ENCODE measurements at places on chromosomes 6 and 20.

- no peak for DNase-seq
Measured at GRCh38 chr20:50618537-50618936, 72.8 kb downstream of the RIPOR3 start.

GRCh38 chr20:16020971-16021370 is 552.3 kb downstream of the KIF16B start:
- DNase-seq: no peak

DNA sequence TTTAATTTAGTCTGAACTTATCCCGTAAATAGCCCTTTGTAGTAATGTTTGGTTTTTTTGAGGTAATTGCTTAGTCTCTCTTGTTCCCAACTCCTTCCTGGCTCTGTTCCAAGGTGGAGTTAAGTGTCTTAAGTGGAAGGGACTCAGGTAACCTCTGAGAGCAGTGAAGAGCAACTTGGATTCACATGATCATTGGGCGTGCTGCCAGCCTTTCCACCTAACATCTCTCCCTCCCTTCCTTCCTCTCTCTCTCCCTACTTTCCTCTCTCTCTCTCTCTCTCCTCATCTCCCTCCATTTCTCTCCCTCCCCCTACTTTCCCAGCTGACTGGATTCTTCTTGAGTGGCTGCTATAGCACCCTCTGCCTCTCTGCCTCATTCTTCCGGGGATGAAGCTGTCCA is 232.9 kb upstream of the SASH1 start:
- no peak for DNase-seq

DNA sequence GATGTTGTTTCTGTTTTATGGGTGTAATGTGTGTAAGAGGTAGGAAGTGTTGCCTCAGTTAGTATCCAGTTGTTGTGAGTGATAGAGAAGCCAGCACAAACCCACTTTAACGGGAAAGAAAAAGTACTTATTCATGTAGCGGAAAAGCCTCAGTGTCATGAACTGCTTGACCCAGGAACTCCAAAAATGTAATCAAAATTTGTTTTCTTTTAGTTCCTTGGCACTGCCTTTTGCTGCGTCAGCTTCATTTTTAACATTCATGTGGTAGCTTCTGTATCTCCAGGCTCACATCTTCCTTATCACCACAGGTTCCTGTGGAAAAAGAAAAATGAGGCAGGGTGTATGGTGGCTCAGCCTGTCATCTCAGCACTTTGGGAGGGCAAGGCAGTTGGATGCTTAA is 46.4 kb upstream of the CCDC28A start:
- DNase-seq: no peak

DNA sequence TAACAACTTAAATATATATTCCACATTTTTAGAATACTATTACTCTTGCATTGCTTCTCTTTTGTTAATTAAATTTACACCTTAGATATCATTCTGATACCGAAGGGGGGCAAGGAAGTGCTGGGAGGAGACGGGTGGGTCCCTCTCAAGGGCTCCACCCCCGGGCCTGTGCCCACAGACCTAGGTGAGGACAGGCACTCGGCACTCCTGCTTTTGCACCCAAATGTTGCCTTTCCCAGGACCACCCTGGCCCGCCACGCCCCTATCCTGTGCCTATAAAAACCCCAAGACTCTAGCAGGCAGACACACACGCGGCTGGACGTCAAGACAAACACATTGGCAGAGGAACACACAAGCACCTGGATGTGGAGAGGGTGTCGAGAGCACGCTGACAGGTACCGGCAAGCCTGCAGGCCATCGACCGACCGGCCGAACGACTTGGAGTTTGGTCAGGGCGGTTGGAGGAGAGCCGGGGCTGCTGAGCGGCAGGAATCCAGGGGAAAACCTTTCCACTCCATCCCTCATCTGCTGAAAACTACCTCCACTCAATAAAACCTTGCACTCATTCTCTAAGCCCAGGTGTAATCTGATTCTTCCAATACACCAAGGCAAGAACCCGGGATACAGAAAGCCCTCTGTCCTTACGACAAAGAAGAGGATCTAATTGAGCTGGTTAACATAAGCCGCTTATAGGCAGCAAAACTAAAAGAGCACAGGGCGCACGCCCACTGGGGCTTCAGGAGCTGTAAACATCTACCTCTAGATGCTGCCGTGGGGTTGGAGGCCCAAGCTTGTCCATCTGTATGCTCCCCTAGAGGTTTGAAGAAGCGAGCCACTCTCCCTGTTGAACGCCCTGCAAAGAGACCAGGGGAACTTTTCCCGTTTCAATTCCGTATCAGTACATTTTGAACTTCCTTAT is 197.4 kb upstream of the PRSS16 start:
- no peak for DNase-seq

DNA sequence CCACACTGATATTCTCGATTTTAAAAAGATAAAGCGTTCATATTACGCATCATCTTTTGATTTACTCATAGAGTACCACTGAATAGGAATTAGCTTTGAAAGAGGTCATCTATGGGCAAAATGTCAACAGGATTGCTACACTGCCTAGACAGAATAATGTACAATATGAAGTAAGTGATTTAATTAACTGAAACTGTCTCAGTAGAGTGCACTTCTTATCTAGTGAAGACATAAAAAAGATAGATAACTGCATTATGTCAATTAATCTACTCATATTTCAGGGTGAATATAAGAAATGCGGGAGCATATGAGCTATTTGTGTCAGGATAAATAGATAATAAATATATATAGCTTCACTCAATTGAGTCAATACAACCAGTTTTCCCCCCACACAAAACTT is 723.9 kb downstream of the EYS start:
- DNase-seq: no peak

DNA sequence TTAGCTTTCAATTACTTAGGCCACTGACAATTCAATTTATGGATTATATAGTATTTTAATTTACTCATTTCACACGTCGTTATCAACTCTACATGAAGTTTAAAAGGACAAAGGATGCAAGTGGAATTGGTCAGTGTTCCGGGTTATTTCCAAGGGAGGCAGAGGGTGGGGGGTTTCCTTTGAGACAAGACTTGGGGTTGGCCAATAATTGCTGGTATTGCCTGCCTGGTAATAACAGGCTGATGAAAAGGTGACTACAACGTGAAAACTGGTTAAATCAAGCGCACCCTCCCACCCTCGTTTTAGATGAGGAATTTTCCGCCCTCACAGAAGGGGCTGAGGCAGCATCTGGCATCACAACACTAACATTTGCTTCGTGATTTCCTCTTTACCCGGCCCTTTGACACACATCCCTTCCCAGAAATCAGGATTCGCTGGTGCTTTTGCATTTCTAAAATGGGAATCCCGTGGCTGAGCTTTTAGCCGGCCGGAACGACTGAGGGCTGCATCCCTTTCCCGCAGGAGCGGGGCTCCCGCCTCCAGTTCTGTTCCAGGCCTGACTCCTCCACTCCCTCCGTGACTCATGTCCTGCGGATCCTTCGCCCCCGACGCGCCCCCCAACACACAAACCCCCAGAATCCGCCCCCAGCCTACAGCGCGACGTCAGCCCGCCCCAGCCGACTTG is 999 bp upstream of the PIM1 start:
- no peak for DNase-seq

- no peak for DNase-seq
Measured at GRCh38 chr6:169248521-169248971, 5.1 kb downstream of the THBS2 start.

GRCh38 chr6:53360093-53360912 is 11.6 kb upstream of the ELOVL5 start:
- DNase-seq: no peak

DNA sequence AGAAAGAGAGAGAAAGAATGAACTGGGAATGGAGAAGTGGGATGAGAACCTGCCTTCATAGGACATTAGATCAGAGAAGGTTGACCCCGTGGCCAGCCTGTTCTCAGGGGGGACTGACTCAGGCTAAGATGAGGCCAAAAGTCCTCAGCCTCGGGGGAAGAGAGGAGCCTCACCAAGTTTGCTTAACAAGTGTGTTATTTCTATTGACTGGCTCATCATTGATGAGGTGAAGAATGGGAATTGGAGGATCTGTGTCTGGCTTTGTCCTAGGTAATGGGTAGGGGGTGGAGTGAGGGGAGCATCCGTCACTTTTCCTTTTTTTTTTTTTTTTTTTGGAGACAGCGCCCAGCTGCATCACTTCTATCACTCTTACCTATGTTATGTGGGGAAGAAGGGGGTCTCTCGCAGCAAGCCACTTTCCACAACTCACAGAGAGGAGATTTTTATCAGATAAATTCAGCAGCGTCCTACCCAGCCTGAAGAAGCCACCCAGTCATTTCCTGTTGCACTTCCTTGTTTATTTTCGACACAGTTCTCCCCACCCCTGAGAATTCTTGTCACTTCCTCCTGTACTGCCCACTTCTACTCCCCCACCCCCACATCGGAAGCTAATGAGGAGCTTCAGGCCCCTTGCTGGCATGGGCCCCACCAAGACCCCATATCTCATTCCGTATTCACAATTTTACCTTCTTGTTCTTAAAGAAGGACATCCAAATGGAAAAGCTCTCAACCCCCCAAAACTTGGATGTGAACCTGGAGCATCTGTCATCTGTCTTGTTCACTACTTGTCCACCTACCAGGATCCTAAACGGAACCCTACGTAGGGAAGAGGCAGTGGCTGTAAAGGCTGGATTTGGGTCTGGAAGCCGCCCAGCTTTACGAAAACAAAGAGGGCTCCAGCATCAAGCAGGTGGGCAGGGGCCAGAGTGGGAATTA is 2.8 kb upstream of the RNASET2 start:
- DNase-seq: no peak

GRCh38 chr6:100482698-100483097 is 18.0 kb upstream of the SIM1 start:
- no peak for DNase-seq

GRCh38 chr20:59232618-59233017 is 67.8 kb upstream of the EDN3 start:
- DNase-seq: no peak

GRCh38 chr6:15444081-15444731 is 198.3 kb downstream of the JARID2 start:
- no peak for DNase-seq

- no peak for DNase-seq
Measured at GRCh38 chr6:23370051-23370450, 756.0 kb upstream of the NRSN1 start.

DNA sequence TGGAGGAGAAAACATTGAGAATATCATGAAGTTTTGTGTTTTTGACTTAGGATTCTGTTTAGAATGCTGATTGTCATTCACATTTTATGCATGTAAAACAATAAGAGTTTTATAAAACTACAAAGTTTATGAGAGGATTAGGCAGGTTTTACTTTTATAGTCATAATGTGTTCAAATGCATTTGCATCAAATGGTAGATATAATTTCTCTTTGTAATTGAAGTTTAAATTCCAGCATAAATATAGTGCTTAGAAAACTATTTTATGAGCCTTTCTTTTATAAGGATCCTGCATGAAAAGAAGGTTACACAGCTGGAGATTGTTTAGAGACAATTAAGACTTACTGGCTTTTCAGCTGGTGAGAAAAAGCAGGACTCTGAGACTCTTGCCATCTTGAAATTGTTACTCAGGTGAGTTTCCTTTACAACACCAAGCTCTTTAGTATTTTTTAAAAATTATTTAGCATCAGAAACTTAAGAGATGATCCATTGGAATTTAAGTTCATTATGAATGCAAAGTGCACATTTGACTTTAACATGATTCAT is 157.1 kb upstream of the MAN1A1 start:
- DNase-seq: no peak

DNA sequence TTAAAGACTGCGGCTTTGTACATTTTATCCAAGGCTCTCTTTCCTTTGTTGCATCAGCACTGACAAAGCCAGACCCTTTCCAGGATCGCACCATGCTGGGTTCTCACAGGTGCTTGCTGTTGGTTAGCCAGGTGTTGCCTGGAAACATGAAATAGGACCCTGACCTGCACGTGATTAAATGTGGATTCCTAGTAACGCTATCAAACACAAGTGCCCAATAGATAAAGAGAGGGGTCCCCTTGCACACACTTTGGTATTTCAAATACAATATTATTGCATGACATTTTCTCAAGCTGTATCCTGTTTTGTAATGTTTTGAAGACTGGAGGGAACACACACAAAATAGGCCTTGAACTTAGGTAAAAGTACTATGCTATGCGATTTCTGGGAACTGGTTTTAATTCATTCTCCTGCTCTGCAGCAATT is 73.3 kb downstream of the AKAP12 start:
- no peak for DNase-seq

DNA sequence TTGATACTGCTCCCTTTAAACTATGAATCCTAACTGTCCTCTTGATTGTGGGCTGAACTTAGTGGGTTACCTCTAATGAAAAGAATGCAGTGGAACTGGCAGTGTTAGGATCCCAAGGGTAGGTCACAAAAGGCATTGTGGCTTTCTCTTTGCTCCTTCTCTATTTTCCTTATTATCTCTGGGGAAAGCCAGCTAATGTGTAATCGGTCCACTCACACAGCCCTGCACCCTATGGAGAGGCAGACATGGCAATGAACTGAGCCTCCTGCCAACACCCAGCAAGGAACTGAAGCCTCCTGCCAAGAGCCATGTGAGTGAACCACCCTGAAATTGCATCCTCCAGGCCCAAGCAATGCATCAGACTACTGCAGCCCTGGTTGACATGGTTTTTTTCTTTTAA is 24.6 kb upstream of the ZNF133 start:
- no peak for DNase-seq

DNA sequence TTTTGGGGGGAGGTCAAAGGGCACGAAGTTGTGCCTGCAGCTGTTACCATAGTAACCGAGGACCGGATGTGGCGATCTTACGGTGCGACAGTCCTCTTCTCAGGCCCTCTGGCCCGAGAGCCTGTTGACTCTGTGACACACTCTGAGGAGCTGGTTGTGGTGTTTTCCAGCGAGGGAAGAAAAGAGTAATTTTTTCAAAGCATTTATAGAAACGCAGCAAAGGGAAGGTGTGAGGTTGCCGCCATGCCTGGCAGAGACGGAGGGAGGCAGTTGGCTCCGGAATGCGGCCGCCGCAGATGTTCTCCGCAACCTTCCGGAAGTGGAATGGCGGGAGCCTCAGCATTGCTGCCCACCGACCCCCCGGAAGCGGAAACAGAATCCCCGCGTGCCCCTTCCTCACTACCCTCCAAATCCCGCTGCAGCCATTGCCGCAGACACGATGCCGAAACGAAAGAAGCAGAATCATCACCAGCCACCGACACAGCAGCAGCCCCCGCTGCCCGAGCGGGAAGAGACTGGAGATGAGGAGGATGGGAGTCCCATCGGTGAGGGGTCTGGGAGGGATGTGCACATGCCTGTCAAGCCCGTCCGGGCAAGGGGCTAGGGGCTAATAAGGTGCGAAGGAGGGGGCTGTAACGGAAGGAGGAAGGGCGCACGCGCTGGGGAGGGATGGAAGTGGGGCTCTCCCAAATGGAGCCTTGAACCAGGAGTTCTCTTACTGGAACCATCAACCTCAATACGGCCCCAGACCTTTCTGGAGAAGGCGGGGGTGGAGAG is at the start of gene PRR3:
TSS of gene PRR3 (plus strand) at position 390 of the 777 bp plus-strand sequence. CDS start at position 440, 50 bp downstream.
- DNase-seq: peak; percentile 57

DNA sequence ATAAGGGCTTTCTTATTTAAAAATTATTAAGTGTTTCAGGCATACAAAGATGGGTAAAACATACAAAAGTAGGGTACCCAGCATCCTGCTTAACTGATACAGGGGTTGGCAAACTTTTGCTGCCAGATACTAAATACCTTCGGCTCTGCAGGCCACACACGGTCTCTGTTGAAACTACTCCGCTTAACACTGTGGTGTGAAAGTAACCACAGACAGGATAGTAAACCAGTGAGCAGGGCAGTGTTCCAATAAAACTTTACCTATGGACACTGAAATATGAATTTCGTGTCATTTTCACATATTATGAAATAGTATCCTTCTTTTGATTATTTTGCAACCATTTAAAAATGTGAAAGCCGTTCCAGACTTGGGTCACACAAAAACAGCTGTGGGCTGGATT is 92.4 kb downstream of the EYA2 start:
- no peak for DNase-seq

- no peak for DNase-seq
Measured at GRCh38 chr6:127342296-127342945, 988 bp downstream of the ECHDC1 start.
